ENCODE measurements at places on chromosomes 12 and 14.
A peak's percentile ranks its signal among the peaks of the same experiment; 100 is the strongest.

DNA sequence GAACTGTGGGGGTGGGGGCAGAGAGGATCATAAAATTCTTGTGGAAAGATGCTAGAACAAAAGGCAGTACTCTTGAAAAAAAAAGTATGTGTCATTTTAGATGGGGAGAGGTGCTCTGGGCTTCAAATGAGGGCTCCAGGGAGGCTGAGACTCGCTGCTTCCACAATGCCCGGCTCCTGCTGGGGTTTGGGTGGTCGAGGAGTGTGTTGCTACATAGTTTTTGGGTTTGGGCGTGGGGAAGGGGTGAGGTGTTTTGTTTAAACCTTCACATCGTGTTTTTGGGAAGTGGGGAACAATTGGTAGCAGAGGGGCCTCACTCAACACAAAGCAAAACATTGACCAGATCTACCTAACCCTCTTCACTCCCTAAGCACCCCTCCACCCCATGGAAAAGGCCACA is 8.1 kb downstream of the ISCA2 start:
- no peak for DNase-seq

DNA sequence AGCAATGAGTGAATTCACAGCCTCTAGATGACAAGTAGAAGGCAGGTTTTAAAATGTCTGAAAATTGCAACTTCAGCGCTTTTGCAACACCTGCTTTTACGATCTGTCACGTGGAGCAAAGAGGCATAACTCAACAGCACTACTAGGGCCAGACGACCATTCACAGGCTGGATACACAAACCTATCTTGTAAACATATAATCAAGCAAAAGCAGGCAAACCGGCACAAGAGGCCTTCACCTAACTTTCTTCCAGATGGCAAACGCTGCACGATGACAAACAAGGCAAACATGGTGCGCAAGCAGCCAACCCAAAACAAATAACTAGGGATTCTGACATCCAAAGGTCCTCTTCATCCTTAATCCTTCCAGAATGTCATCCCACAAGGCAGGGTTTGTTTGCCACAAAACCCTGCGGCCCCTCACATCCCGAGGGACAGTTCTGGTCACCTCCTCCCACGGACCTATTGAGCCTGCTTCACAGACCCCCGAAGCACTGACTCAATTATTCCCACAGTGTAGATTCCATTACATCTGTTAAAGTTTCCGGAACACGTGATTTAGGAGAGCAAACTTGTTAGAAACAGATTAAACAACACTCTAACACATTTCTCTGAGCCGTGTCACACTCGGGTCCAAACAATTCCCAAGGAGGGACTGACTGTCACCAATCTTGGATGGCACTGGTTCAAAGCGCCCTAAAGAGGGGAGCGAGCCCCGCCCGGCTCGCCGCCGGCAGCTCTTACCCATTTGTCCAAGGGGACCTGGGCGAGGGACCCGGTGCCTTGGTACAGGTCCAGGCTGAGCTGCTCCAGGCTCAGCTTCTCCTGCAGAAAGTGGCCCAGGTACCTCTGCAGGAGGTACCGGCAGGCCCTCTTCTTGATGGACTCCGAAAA is 823 bp downstream of the ATG2B start:
- peak; percentile 15 for DNase-seq

GRCh38 chr14:74223016-74223415 is 16.2 kb upstream of the VSX2 start:
- DNase-seq = no peak

DNA sequence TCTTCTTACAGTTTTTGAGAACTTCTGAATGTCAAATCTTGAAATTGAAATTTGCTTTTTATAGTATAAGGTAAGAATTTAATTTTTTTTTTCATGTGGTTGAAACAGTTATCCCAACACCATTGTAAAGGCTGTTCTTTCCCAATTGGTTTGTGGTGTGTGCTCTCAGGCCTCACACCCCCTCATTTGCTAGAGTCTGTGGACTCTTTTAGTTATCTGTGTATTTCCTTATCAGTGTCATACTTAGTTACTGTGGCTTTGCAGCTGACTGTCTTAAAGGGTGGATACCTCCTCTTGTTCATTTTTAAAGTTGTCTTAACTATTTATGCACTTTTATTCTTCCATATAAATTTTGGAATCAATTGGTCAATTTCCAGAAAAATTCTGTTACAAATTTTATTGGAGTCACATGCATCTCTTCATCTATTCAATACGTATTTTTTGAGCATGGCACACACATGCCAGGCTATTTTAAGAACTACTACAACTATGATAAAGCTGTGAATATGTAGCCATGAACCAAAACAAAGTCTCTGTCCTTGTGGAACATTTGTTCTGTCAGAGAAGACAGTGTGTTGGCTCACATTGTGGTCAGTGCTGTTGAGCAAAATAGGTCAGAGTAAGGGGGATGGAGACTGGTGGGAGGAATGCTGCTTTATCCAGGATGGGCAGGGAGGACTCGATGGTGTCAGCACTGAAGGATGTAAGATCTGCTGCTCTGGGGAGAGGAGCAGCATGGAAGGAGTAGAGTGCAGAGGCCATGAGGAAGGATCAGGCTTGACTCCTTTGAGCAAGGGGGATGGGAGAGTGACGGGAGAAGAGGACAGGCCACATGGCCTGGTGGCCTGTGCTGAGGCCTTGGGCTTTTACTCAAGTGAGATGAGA is 24.1 kb downstream of the FGF23 start:
- no peak for DNase-seq

DNA sequence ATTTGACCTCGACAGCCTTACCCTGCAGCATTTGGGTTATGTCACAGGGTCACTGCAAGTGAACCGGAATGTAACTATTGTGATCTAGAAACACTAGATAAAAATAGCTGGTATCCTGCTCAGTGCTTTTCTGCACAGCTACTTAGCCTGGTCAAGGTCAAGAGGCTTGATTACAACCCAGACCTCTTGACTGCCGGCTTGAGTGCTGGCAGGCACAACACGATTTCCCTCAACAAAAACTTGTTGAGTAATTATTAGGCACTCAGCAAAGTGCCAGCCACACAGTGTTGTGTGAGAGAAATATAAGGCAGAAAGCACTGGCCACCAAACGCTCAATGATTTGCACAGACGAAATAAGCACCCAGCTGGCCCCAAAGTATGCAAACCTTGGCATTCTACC is 156.7 kb downstream of the NUAK1 start:
- no peak for DNase-seq

DNA sequence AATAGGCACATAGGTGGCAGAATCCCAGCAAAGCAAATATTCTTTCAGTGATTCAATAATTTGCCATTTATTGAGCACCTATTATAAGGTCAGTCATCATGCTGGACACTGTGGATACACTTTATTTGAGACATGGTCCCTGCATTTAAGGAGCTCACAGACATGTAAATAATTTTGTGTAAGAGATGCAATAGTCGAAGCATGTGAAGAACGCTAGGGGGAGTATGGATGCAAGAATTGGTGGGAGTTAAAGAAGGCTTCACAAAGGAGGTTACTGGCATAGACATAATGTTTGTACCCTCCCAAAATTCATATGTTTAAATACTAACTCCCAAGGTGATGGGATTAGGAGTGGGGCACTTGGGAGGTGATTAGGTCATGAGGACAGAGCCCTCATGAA is 260.6 kb upstream of the GARIN6 start:
- DNase-seq = no peak

DNA sequence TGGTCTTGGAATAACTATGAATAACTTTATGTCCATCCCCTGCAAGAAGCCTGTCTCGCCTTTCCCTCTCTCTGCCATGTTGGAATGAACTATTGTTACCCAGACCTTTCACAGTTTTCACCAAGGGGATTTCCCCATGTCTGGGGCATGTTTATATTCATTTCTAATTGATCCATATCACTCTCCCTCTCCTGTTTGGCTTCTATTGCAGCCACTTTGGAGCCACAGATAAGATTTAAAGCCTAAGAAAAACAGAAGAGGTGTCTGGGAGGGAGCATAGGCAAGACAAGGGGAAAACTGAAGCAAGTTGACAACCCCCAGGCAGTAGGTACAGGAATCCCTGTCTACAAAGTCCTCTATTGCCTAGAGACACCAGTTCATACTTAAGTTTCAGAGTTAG is 41.0 kb upstream of the FOXJ2 start:
- DNase-seq = no peak

DNA sequence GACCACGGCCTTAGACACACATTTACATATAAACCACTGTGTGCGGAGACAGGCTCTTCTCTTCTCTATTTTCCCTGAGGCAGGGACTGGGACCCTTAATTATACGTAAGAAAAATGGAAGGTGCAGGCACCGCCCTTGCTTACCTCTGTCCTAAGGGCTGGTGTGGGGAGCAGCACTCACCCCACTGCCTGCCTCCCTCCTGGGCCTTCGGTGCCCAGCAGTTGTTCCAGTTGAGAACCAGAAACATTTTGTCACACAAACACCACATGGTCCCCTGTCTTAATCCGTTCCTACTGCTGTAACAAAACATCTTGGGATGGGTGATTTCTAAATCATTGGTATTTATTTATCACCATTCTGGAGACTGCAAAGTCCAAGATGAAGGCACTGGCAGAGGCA is 192.7 kb upstream of the DIO3 start:
- DNase-seq = no peak

- no peak for DNase-seq
Measured at GRCh38 chr14:65336191-65336591, 76.3 kb upstream of the FUT8 start.

DNA sequence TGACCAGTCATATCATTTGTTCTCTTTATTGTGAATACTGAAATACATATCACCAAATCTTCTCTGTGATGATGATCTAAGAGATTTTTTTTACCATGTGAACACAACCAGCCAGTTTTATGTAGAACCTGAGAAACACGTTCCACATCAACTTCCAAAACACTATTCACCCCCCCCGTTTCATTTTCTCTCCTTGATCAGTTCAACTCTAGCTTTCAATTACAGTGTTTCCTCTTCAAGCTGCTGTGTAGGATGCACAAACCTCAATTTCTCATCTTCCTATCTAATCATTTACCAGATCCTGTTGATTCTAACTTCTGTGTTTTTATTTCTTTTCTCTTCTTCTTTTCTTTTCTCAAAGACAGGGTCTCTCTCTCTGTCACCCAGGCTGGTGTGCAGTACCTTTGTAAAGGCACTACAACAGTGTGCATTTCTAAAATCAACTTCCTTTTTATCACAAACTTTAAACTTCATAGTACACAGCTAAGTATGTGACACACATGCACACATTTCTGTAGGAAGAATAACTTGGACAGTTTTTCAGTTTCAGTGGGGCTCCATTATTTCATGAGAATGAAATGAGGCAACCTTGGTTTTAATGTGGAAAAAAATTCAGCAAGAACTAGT is 149.9 kb upstream of the FBXO33 start:
- no peak for DNase-seq

GRCh38 chr14:58717211-58717610 is 79.4 kb downstream of the DACT1 start:
- DNase-seq = no peak

GRCh38 chr14:92105893-92106142 is 564 bp downstream of the ATXN3 start:
- DNase-seq = no peak

DNA sequence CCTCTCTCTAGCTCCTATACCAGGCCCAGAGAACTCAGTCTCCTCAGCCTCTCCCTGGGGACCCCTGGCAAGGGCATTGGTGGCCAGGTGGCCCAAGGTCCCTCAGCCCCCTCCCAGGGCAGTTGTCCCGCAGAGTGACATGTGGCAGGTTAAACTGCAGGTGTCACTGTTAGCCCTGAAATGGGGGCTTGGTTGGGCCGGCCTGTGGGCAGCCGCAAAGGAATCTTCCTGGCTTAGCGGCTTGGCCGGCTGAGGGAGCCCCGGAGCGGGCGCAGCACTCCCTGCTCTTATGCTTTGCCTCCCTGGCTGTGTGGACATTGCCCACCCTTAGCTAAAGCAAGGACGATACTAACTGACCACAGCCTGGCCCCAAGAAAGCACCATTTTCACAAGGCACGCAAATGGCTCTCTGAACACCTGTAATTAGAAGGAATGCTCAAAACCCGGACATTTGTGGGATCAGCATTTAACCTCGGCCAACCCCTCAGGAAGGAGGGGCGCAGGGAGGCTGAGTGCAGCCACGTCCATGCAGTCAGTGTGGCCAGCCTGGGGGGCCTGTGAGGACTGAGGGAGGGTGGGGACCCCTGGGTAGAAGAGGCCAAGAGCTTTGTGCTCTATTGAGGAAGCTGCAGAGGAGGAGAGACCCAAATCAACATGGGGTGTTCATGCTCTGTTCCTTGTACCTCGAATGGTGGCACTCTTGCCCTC is 82.2 kb downstream of the PAPOLA start:
- no peak for DNase-seq

DNA sequence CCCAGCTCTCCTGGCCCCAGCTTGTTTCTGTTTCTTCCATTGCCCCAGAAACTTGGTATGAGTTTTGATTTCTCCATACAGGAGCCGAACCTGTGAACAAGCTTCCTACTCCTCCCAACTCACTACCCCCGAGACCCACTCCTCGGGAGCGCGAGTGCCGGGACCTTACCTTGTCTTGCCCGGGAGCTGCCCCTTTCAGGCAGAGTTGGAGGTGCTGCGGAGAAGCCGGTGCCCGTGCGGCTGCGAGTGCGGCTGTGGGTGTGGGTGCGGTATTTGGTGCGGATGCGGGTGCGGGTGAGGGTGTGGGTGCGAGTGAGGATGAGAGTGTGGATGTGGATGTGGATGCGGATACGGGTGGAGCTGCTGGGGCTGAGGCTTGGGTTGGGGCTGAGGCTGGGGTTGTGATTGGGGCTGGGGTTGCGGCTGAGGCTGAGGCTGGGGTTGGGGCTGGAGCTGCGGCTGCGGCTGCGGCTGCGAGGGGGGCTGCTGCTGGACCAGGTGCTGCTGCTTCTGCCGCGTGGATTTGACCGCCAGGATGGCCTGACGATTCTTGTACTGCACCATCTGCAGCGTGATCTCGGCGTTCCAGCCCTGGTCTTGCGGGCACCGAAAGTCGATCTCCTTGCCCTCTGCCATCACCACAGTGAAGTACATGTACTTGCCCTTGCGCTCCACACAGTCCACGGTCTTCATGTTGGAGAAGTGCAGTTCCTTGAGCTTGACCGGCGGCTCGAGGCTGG is 1.1 kb downstream of the PHLDA1 start:
- DNase-seq = peak; percentile 41

GRCh38 chr12:106046301-106046846 is 92.4 kb downstream of the NUAK1 start:
- DNase-seq = no peak

DNA sequence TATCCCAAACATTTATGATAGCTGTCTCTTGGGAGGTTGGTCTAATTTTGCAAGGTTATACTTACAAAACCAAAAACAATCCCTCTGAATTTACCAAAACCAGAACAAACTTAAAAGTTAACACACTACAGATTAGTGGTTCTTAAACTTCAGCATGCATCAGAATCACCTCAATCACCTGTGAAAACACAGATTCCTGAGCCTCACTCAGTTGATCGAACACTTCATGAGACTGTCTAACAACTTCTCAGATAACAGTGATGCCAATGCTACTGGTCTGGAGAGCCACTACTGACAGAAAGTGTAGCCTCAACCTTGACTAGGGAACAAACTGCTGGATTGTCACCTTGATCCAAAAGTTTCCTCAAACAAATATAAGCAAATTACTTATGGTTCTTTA is 44.2 kb downstream of the ATP2B1 start:
- no peak for DNase-seq

DNA sequence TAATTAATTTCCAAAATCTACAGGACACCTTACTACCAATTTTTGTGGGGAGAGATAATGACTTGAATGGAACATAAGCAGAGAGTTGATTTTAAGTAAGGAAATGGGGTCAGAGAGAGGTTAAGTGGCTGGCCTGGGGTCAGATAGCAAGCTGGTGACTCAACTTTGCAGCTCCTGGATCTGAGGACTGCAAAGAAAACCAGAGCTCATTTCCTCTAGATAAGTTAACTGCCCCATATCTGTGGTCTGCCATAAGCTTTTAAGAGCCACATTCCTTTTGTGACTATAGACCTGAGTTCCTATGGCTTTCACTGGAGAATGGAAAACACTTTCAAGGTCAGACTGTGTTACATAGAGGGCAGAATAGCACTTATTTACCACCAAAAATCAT is 201.2 kb upstream of the PRICKLE1 start:
- DNase-seq = no peak

All from activated T-helper 1 cell treated with Interleukin-2 at 50 U/mL for 16 hours (primary cell).